ENCODE measurements at places on chromosomes 1 and 21.

DNA sequence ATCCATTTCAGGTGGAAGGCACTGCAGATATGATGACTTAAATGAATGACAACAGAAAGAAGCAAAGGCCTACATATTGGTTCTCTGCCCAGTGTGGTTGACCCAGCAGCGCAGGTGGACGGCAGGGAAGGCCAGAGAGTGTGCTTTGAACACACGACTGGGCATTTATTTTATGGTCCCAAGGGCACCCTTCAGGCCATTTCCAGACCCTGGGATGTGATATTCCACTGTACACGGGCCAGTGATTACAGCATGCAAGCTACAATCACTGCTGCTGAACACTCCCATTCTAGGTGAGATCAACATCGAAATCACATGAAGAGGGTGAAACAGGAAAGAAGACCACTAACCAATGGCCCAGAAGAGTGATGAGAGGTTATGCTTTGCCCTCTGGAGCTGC, 33.8 kb downstream of the PCNX2 start:
- no peak for DNase-seq

GRCh38 chr1:185305419-185305818, 11.6 kb downstream of the IVNS1ABP start:
- no peak for DNase-seq

DNA sequence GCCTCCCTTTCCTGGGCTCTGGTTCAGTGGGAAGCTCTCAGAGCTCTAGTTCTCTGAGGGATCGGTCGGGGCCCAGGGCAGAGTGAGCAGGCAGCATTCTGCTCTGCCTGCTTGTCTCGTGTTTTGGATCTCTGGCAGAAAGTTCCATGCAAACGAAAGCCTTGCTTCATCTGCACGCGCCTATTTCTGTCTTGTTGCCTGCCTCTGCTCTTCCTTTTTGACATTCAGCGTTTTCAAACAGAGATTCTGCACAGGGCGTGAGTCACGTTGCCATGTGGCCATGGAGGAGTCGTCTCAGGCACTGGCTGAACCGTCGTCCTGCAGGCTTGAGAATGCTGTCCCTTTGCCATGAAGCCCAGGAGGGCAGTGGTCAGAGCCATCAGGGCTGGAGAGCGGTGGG, 20.3 kb downstream of the AJAP1 start:
- DNase-seq: no peak

DNA sequence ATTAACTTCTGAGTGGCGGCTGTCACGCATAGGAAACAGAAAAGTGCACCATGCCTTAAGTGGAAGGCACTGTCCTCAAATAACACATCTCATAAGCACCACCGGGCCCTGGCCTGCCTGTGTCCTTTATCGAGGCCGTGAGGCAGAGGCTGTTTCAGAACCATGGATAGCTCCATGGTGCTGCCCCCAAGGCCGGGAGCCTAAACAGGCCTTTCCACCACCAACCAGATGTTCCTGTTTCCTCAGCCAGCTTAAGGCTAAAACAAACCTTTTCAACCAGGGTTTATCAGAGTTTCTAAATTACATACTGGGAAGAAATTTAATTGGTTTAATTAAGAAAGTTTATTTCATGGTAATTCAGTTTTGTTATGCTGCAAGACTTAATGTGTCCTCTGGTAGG, 114.4 kb downstream of the DMRTA2 start:
- DNase-seq: no peak

- no peak for DNase-seq
Measured at GRCh38 chr1:217498209-217498608, 132.7 kb downstream of the GPATCH2 start.

DNA sequence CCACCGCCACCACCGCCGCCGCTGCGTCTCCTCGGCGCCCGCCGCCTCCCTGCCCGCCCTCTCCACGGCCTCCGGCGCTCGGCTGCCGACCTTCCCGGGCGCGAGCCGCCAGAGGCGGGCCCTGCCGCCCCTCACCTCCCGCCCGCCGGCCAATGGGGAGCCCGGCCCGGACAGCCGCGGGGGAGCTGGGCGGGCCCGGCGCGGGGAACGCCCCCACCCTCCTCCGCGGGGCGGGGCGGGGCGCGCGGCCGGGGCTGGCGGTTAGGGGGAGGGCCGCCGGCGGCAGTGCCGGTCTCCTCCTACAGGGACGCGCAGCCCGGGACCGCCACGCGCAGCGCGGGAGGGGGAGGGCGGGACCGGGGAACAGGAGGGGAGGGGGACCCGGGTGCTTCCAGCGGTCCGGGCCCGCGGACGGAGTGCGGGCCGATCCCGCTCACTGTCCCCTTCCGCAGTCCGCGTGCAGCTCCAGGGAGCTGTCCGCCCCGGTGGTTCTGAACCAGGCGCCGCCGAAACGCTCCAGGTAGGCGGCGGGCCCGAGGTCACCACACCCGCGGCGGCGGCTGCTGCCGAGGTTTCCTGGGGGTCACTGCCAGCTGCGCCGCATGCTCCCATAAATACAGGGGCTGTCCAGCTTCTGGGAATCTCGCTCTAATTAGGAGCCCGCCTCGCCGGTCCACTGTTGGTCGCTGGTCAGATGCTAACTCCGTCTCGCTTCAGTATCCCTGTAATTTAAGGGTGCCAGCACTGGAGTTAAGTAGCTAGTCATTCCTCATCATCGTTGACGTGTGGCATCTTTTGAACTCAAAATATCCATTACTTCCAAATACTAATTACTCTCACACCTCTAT, at the start of gene PGBD5:
Gene PGBD5 (minus strand): TSS at position 87 of the 848 bp plus-strand sequence. CDS start 404 bp downstream, outside the sequence.
- DNase-seq: no peak

DNA sequence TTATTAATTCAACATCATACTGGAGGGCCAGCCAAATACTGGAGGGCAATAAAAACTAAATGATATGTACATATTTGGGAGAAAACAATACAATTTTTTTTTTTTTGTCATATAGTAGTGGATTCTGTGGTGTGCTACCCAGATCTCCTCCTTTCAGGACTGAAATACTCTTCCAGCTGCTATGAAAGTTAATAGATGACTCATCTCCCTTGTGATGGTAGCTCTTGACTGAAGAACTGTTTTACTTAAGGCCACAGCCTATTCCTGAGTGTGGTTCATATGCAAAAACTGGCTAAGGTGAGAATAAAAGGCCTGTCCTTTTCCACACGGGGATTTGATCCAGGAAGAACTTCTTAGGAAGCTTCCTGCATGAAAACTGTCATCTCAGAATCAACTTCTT, 307.9 kb downstream of the HLX start:
- no peak for DNase-seq

DNA sequence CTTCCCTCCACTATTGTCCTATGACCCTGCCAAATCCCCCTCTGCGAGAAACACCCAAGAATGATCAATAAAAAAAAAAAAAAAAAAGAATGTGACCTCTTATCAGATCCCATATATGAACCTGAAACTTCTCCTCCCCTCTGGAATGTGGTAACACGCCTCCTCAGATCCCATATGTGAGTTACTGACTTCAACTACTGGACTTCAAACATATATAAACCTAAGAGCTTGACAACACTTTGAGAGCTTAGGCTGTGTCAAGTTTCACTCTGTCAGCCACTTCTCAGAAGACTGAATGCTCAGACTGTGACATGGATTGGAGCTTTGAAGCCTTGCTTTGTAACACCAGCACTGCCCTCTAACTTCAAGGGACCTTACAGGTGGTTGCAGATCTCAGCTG, 148.4 kb downstream of the COP1 start:
- DNase-seq: no peak

- no peak for DNase-seq
Measured at GRCh38 chr1:230058626-230059025, 8.4 kb upstream of the GALNT2 start.

GRCh38 chr1:49397086-49397485, 620.4 kb upstream of the BEND5 start:
- DNase-seq: no peak

All from ascending aorta (tissue), 2 donors.